ENCODE measurements at places on chromosomes 3 and 15.

GRCh38 chr3:156793400-156793799, 32.8 kb upstream of the LEKR1 start:
- DNase-seq, result no peak

DNA sequence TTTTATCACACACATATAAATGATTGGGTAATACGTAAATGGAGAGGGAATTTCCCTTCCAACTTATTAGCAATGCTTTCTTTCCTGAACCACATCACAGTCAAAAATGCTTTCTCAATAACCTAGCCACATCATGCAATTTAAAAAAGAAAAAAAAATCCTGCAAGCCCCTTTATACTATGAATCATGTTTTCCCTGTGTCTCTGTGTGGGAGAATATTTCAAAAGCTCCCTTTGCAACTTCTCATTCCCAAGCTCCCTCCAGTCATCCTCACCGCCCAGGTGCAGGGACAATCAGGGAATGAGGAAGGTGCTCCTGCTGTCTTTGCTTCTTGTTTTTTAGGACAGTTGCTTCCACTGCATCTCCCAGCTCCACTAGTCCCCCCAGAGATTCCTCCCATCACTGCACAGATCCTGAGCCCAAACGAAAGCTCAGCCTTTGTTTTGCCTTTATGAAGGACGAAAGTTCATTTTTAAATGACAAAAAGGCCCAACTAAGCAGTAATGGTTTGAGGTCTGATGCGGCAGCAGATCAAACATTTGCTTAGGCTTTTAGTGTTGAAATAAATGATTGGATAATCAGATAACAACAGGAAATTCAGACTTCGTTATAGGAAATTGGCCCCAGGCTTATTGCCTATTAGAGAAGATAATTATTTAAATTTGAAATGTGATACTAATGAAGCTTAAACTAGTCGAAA, 47.8 kb upstream of the ADGRG7 start:
- no peak for DNase-seq

DNA sequence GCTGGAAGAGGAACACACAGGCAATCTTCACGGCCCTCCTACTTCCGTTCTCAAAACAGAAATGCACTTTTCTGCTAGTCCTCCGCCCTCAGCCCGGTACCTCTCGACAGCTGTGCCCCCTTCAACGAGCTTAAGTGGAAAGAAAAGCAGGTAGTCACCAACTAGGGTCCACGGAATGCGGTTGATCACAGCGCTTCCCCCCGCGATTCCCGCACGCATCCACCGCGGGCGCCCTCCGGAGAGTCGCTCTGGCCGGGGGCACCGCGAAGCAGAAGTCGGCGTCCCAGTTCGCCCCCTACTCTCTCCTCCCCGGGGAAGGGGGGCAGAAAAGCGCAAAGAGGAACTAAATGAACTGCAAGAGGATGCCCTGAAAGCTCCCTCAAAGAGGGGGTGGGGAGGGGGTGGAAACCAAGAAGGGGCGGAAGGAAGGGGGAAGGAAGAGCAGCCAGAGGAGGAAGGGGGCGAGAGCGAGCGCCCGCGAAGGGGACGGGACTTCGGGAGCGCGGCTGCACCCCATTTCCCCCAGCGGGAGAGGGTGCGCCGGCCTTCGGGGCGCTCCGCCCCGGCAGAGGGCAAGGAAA, 738 bp downstream of the ACAP2 start:
- DNase-seq, result peak; percentile 35

DNA sequence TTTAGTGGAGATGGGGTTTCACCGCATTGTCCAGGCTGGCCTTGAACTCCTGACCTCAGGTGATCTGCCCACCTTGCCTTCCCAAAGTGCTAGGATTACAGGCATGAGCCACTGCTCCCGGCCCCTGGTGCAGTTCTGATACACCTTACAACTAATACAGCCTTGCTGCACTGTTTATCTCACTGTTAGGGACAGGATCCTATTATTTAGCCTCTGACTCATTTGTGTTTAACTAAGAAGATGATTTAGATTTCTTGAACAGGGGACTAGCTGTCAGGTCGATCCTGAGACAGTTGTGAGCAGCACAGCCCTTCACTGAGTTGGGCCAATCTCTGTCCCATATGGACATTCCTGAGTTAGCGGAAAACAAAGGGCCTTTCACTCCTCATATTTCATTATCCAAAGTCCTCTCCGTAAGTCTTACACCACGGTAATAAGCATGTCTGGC, 19.2 kb downstream of the GYG1 start:
- DNase-seq, result no peak

- DNase-seq, result no peak
Observed at GRCh38 chr3:68441054-68441453, 491.3 kb downstream of the TAFA4 start.

- DNase-seq, result peak; percentile 46
Observed at GRCh38 chr15:78726870-78727551, 84.3 kb downstream of the ADAMTS7 start.

DNA sequence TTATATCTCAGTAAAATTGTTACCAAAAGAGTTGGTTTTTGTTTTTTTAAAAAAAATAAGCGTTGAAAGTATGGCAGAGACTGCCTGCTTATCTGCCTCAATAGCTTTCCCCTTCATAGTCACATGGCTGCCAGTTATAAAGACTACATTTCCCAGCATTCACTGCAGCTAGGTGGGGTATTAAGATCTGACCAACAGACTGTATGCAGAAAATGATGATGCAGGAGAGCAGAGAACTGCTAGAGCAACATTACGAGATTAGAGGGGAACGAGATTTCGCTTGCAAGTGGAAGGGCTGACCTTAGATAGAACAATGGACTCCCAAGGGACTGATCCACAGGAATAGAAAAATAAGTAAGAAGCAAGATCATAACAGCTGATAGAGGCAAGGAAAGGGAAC, 14.3 kb downstream of the RHOA start:
- DNase-seq, result peak; percentile 77

DNA sequence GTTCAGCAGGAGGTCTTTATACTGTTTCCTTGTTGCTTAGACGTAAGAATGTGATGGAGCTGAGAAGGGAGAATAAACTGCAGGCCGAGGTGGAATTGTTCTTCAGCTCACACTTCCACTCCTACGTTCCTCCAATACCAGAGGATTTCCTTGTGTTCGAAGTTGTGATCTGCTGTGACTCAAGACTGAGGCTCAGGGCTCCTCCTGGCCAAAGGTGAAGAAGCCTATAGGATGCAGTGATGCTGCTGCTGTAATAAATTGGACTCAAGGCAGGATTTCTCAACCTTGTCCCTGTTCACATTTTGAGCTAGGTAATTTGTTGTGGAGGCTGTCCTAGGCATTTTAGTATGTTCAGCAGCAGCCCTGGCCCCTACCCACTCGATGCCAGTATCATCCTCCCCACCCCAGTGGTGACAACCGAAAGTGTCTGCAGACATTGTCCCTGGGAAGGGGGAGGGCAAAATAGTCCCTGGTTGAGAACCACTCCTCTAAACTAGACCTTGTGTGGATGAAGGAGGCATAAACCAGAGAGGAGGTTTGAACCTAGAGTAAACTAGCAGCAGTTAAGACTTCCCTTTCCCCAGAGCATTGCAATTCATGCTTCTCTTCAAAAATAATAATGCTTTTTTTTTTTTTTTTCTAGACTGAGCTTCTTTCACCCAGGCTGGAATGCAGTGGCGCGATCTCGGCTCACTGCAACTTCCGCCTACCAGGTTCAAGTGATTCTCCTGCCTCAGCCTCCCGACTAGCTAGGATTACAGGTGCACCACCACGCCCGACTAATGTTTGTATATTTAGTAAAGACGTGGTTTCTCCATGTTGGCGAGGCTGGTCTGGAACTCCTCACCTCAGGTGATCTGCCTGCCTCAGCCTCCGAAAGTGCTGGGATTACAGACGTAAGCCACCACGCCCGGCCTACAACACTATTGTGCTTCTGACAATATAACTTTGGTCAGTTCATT, 11.1 kb downstream of the RAP2B start:
- DNase-seq, result no peak

- DNase-seq, result no peak
Observed at GRCh38 chr15:78930577-78931388, 14.1 kb downstream of the CTSH start.

- DNase-seq, result no peak
Observed at GRCh38 chr15:96339619-96340347, 9.3 kb downstream of the NR2F2 start.

All from hematopoietic multipotent progenitor cell treated with erythropoietin and hydrocortisone succinate and interleukin-3 and kit ligand, for 15 days (in vitro differentiated cells).